ENCODE measurements at places on chromosomes 12 and 14.

DNA sequence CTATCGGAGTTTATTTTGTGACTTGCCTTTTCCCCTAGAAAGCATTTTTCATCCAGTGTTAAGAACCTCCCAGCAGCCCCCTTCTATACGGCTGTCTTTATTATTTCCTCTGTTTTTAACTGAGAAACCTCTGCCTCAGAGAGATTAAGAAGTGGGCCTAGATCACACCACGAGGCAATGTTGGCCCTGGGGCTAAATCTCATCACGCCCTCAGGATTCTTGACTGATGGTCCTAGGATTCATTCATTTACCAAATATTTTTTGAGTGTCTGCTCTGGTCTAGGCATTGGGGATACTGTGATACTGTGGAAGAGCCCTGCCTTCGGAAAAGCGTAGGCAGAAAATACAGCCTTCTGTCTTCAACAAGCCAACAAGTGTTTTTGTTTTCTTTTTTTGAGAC is 42.1 kb downstream of the C14orf132 start:
- DNase-seq: no peak

GRCh38 chr12:63909746-63910145 is 65.2 kb downstream of the SRGAP1 start:
- no peak for DNase-seq

DNA sequence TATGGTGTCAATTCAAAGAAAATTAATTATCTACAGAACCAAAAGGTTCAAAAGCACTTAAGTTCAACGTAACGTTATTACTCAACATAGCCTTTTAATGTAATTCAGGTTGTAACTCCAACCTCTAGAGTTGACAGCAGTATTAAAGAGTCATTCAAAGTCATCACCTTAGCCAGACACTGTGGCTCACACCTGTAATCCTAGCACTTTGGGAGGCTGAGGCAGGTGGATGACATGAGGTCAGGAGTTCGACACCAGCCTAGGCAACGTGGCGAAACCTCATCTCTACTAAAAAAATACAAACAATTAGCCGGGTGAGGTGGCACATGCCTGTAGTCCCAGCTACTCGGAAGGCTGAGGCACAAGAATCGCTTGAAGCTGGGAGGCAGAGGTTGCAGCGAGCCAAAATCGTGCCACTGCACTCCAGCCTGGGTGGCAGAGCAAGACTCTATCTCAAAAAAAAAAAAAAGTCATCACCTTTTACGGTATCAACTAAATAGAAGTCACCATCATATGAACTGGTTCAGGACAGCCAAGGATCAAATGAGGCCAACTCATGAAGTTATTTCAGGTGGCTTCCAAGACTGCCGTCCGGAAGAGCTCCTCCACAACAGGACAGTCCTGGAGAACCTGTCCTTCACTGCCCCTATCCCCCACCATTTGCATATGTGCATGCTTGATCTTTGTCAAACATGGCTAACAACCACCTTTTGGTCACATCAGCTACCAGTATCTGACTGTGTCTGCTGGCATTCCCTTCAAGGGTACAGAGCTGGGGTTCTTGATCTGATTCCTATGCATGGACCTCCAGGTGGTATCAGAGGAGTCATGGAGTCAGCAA is 4.2 kb downstream of the PPTC7 start:
- peak; percentile 88 for DNase-seq

DNA sequence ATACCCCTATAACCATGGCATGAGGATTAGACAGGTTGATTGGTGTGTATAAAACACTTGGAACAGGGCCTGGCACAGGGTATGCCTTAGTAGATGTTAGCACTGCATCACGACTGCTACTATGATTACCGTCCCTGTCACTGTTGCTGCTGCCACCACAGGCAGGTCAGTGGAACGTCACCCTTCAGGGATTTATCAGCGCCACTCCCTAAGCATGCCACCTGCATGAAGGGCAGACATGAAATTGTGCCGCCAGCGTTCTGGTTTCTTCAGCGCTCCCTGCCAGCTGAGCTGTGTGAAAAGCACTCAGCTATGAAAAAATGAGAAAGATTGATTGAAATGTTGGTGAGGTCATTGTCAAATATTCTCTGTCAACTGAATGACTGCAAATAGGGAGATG is 477.0 kb downstream of the DPF3 start:
- DNase-seq: peak; percentile 34

DNA sequence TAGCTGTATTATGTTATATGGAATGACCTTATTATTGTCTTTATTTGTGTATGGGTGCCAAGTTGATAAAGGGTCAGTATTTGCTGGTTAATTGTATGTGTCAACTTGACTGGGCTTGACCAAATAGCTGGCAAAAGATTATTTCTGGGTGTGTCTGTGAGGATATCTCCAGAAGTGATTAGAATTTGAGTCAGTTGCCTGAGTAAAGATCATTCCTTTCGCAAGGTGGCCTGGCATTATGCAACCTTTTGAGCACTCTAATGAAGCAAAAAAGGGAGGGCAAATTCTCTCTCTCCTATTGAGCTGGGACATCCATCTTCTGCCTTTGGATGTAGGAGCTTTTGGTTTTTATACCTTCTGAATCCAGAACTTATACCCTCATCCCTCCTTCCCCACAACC is 82.2 kb downstream of the ATXN7L3B start:
- DNase-seq: no peak

DNA sequence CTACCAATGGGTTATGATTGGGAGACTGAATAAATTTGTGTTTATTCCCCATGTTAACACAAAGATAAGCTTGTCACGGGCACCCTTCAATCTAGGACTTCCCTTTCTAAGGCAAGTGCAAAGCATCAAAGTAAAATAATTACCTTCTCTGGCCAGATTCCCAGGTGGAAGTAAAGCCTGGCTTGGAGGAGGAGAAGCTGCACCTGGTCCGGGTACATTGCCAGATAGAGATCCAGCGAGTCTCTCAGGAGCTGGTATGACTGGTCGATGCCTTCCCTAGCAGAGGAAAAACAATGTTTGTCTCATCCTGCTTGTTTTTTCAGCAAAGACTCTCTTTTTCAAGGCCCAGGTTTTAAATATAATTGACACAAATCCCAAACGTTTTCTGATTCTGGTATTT is 24.9 kb downstream of the FBXO21 start:
- no peak for DNase-seq

GRCh38 chr12:106914796-106915634 is 40.7 kb upstream of the TMEM263 start:
- DNase-seq: no peak

DNA sequence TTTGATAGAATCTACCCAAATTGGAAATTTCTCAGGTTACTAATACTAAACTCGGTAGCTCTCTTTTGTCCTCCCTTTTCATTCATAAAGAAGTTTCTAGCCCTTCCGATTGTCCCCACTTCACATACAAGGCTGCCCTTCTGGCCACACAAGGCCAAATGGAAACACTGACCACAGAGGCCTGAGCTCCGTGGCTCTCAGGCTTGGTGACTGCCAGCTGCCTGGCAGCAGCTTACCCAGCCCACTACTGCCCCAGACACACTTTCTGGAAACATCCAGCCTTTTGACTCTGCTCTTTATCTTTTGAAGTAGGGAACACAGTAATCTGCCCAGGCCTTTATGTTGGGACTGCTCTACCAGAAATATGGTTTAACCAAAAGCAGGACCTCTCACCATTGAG is 167.2 kb downstream of the GCH1 start:
- DNase-seq: no peak

All from HCT116 (cell line).